M059J (cell line): ENCODE measurements at places on chromosomes 2 and 18. TPM values are rescaled to one million over a fixed set of nuclear protein-coding genes. Genes with fewer than 3 reads are reported as not detected.

UGT1A8 gene
- not detected in 2 replicates for total RNA-seq

KRTCAP3 gene
- total RNA-seq: not detected in 2 replicates

CNGA3 gene
- total RNA-seq: not detected in 2 replicates

CYRIA gene
- total RNA-seq: 0.02 TPM in 1 of 2 replicates, not detected in the other

INPP5D gene
- total RNA-seq: not detected in 2 replicates

GAL3ST2 gene
- not detected in 2 replicates for total RNA-seq

PIEZO2 gene
- 11.7 and 22.9 TPM in 2 replicates for total RNA-seq

UPP2 gene
- not detected in 2 replicates for total RNA-seq

ANKRD62 gene
- total RNA-seq: not detected in 2 replicates

CFAP65 gene
- not detected in 2 replicates for total RNA-seq

EFR3B gene
- total RNA-seq: 0.02 and 0.42 TPM in 2 replicates

MC5R gene
- not detected in 2 replicates for total RNA-seq

ERFE gene
- total RNA-seq: 1.6 and 5.2 TPM in 2 replicates

FZD7 gene
- total RNA-seq: 26.9 and 39.8 TPM in 2 replicates

CYBRD1 gene
- total RNA-seq: 43.7 and 54.7 TPM in 2 replicates

DNA sequence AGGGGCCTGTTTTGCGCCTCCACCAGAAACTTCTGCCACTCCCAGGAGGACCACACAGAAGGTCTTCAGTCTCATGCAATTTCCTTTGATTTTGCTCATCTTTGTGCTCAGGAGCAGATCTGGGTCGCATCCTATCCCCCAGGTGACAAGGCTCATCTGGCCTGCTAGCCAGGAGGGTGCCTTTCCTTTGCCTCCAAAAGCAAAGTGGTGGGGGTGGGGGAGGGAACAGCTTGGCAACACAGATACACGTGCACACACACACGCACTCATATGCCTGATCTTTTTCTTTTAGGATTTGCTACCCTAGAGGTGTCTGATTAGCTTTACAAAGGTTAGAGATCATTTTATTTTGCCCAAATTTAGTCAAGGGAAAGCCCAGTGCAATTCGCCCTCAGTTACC lies 13.8 kb upstream of the SPATA3 start:
- DNase-seq: no peak

- peak; percentile 79 for DNase-seq
Measured at GRCh38 chr2:165067643-165068486, 112.5 kb upstream of the SLC38A11 start.

DNA sequence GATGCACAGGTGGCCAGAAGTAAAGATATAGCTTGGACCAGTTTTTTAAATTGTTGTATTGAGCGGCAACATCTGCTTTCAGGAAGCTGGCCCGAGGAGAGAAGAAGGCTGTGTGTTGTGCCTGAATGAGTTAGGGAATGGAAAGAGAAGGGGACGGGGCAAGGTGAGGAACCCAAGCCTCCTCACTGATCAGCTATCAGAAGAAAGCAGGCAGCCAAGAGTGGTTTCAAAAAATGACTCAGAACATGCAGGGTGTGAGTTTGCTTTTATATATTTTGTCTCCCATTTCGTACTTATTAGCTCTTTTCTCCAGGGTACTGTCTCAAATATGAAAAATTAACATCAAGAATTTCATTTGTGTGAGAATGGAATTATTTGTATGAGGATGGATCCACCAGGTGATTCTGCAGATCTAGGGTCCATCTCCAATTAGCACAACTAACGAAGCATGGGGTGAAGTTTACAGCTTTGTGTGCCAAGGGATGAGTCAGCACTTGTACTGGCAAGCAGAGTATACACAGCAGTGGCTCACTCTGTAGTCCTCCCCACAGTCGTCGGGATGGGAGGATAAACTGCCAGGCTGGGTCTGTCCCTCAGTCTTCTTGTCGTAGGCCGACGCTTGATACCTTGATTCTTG lies 175.7 kb downstream of the PIEZO2 start:
- peak; percentile 80 for DNase-seq

DNA sequence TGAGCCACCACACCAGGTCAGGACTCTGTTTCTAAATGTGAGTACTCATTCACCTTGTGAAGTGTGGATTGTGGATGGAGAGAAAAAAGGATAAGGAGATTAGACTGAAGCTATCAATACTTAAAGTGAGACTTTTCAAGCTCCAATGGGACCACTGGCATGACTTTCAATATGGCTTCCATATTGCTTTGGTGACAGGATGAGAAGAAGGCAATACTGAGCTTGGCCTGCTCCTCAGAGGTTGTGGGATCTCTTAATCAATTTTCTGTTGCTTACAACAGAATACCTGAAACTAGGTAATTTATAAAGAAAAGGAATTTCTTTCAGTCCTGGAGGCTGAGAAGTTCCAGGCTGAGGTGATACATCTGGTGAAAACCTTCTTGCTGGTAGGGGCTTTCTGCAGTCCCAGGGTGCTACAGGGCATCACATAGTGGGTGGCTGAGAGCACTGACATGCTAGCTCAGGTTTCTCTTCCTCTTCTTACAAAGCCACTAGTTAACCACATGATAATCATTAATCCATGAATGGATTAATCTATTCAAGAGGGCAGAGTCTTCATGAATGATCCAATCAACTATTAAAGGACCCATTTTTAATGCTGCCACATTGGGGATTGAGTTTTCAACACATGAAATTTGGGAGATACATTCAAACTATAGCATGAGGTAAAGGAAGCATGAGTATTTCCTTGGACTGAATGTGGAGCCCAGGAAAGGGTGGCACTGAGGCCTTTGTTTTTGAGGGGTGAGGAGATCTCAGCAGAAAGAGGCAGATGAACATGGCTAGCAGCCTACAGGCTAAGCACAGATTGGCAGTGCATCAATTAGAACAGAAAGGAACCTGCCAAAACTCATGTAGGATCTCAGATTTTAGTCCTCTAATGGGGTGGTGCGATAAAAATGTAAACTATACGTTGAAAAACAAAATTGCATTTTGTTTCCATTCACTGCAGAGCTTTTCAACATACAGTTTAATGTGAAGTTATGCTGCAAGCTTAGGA lies 274.5 kb downstream of the PIK3C3 start:
- no peak for DNase-seq

DNA sequence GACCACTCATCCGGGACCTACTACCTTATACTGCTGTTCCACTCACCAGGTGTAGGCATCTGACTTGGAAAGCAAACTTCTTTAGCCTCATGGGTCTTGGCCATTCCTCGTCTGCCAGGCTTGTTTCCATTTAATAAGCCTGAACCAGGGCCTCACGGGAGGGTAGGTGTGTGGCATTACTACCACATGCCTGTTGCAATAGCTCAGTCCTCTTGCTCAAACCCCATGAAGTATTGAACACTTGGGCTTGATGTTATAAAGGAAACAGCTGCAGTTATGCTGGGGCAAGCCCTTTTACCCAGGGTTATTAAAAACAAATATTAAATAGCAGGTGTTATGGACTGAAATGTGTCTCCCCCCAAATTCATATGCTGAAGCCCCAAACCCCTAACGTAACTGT lies 21.2 kb downstream of the MRPL44 start:
- DNase-seq: no peak

GRCh38 chr2:225293638-225294037 lies 105.9 kb upstream of the NYAP2 start:
- no peak for DNase-seq

- no peak for DNase-seq
Measured at GRCh38 chr2:108907822-108908712, 81.0 kb downstream of the EDAR start.

GRCh38 chr2:218383892-218384519 lies 1.9 kb downstream of the SLC11A1 start:
- no peak for DNase-seq

GRCh38 chr2:59312967-59313940 lies 1072.1 kb upstream of the FANCL start:
- DNase-seq: no peak

- DNase-seq: peak; percentile 54
Measured at GRCh38 chr2:84297155-84297554, 161.9 kb downstream of the SUCLG1 start.

GRCh38 chr2:235113854-235114253 lies 162.0 kb downstream of the SH3BP4 start:
- no peak for DNase-seq

- no peak for DNase-seq
Measured at GRCh38 chr2:183009249-183009899, 28.9 kb downstream of the NCKAP1 start.

DNA sequence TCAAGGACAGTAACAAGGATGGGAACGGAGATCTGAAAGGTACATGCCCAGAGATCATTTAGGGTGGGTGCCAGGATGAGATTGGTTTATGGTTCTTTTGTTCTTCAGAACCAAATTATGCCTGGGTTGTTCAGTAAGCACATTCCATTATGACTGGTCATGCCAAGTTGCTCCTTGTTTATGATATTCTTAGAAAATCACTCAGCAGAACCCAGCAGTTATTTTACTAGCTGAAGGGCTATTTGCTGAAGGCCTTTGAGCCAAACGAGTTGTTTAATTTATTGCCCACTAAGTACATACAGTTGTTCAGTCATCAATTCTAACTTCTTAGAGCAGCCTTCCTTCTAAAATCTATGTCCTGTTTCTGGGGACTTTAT lies 635 bp downstream of the SLC3A1 start:
- peak; percentile 81 for DNase-seq

- no peak for DNase-seq
Measured at GRCh38 chr2:84383271-84383670, 75.8 kb downstream of the SUCLG1 start.

- DNase-seq: no peak
Measured at GRCh38 chr2:157790780-157791179, 85.3 kb downstream of the ACVR1 start.

DNA sequence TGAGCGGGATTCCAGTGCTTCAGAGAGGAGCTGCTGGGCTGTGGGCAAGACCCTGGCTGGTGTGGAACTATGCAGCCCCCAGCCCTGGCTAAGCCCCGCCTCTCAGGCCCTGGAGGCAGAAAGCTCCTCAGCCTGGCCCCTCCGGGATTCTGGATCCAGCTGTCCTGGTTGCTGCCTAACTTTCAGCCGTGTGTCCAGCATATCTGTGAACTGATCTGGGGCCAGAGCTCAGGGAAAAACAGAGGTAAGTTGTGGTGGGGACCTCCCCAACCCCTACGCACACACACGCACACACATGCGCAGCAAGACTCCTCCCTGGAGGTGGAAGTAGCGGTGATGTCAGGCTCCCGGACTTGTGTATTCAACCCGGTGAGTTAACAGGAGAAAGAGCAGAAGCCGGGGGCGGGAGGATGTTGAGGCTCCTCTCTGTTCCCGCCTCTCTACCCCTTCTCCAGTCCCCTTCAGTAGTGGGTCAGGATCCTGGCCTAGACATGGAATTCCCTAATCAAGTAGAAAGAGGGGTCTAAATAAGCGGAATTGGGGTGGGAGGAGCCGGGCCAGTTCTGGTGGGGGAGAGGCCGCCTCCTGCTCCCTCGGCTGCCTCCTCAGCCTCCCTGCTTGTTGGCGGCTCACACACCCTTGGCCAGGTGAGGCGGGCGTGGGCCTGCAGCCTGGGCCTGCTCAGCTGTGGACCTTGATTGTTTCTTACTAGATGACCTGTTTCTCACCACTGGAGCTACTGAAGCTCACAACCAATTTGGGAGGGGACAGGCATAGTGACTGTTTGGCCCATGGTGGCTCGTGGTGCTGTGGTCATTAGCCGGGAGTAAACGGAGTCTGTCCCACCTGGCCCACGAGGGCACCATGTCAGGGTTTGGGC lies 33.4 kb downstream of the SIX2 start:
- no peak for DNase-seq

- no peak for DNase-seq
Measured at GRCh38 chr2:136323935-136324334, 206.0 kb upstream of the CXCR4 start.

- DNase-seq: peak; percentile 39
Measured at GRCh38 chr2:23926290-23926749, 603 bp downstream of the ATAD2B start.

GRCh38 chr2:114316532-114317300 lies 125.7 kb upstream of the DPP10 start:
- DNase-seq: no peak

DNA sequence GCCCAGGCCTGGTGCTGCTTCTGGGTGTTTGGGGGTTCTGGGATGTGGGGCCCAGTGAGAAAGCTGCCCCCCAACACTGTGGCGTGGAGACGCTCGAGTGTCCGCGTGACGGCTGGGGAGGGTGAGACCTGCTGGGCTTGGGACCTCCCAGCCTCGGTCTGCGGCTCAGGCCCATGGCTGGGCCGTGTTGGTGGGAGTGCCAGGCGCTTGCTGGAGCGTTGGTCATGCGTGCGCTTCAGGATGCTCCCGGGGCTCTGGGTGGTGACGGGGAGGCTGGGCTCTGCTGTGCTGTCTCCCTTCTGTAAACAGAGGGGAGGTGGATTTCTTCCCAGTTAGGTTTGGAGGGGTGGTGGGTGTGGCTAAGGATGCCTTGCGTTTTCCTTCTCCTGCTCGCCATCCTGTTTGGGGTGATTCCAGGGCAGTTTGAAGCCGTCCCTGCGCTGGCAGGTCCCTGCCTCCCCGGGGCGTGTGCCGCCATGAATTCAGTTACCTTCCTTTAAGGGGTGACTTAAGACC lies 606 bp downstream of the GAL3ST2 start:
- DNase-seq: no peak

DNA sequence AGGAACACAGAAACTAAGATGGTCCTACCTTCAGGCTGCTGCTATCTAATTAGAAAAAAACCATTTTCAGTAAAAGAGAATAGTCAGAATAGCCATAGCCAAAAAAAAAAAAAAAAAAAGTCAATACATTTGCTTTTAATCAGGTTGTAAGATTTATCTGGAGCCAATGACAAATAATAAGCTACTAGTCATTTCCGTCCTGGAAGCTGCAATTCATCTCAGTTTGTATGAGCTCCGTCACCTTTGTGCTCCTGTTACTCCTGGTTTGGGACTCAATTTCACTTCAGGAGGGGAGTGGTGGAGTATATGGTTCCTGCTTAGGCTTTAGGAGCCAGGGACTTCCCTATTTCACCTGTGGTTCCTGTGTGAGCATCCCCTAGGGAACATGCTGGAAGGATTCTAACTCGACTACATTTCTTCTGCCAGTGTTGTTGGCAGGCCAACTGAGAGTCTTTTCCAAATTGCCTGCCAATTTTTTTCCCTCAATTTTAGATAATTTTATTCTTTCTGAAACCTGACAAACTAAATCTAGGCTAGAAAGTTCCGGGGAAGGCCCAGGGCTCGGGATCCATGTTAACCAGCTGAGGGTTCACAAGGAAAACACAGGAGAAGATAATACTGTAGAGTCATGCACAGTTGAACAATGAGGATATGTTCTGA lies 481.8 kb downstream of the DLGAP1 start:
- DNase-seq: no peak

GRCh38 chr2:24920809-24921441 lies 888 bp upstream of the ADCY3 start:
- peak; percentile 8 for DNase-seq

DNA sequence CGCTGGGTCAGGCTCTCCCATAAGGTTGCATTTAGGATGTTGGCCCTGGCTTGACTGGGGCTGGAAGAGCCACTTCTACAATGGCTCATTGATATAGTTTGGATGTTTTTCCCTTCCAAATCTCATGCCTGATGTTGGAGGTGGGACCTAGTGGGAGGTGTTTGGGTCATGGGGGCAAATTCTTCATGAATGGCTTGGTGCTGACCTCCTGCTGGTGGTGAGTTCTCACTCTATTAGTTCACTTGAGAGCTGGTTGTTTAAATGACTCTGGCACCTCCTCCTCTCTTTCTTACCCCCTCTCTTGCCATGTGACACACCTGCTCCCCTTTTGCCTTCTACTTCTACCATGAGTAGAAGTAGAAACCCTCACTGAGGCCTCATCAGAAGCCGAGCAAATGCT lies 20.5 kb downstream of the ACOXL start:
- no peak for DNase-seq

- no peak for DNase-seq
Measured at GRCh38 chr2:163984986-163985385, 249.2 kb upstream of the FIGN start.

GRCh38 chr2:196144513-196145126 lies 26.8 kb downstream of the STK17B start:
- DNase-seq: no peak
